ENCODE measurements at places on chromosomes 3 and 15. TPM values are rescaled to one million over a fixed set of nuclear protein-coding genes. Genes with fewer than 3 reads are reported as not detected.
A peak's percentile ranks its signal among the peaks of the same experiment; 100 is the strongest.

ACTC1 gene
- 3.4 TPM for total RNA-seq

DNA sequence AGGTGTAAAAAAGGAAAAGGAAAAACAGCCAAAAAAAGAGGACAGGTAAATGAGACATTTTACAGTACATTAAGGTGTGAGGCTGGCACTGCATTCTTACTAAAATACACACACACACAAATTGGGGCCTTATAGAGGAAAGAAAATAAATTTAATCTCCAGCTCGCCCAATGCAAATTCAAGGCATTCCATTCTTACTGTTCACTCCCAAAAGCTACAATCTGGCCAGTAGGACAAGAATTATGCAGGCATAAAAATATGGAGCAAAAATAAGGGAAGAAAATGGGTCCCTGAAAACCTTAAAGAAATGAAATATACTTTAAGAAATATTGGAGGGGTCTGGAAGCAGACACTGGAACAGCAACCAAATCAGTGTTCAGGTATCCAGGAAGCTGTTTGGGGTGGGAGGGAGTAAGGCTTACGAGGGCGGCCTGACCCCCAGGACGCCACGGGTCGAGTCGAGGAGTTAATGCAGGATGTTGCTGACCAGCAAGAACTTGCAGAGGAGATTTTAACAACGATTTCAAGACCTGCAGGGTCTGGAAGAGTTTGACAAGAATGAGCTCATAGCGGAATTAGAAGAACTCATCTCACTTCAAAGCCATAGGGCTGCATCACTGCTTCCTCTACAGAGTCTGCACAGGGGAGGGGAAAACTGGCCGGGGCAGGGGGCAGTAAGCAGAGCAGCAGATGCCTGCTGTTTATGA, 245.5 kb downstream of the TBL1XR1 start:
- no peaks in the 10 kb centered on the region for H3K4me1 ChIP-seq
- no peak overlapping the region for H3K27ac ChIP-seq
- no peaks in the 10 kb centered on the region for H3K36me3 ChIP-seq
- no peak for DNase-seq

DNA sequence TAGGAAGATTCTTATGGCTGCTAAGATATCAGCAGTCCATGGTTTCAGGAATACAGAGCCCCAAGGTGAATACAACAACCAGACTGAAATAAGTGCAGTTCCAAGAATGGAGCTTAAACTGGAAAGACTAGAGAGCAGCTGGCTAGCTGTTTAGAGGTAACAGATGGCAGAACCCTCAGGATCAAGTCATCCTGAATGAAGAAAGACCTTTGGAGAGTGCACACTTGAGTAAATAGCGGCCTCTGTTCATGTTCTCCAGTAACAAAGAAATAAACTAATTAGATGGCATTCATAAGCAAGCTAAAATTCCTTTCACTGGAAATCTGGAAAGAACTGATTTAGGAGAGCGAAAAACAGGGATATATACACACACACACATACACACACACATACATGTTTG, 968.4 kb downstream of the FHIT start:
- H3K4me3 ChIP-seq: no peak overlapping the region
- no peak overlapping the region for H3K27ac ChIP-seq
- H3K36me3 ChIP-seq: no peaks in the 10 kb centered on the region
- no peaks in the 10 kb centered on the region for H3K27me3 ChIP-seq
- DNase-seq: no peak
- no peaks in the 10 kb centered on the region for H3K4me1 ChIP-seq

DNA sequence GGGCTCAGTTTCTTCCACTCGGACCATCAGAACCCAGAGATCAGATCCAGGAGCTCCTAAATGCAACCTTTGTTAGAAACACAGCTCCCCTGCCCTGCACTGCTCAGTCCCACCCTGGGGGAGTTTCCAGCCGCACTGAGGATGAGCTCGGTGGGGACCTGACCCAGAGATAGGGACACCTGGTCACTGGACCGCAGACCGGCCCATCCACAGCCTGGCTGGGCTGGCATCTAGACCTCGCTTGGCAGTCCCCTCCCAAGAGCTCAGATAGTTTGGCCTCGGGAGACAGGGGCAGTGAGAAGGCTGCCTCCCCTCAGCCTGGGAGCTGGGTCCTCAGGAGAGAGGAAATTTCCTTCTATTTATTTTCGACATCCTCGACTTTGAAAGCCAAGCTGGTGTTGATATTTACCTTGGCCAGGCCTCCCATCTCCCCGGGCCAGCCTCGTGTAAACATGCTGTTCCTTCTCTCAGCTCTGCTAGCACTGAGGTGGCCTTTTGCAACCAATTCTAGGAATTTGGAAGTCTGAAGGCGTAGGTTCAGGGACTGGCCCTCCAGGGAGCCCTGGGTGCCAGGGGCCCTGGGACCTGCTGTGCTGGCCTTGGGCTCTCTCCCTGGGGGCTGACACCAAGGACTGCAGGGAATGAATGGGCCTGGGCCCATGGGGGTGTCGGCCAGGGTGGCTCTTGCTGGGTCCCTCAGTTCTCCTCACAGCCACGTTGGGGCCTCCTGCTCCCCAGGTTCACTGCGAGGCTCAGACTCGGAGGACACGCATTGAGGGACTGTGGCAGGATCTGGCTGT, 90.1 kb downstream of the VGLL4 start:
- H3K4me1 ChIP-seq: peaks cover 38% of the 10 kb centered on the region
- no peak for DNase-seq
- peaks cover 34% of the 10 kb centered on the region for H3K36me3 ChIP-seq
- peak overlapping the region; percentile 47 for H3K27ac ChIP-seq

DNA sequence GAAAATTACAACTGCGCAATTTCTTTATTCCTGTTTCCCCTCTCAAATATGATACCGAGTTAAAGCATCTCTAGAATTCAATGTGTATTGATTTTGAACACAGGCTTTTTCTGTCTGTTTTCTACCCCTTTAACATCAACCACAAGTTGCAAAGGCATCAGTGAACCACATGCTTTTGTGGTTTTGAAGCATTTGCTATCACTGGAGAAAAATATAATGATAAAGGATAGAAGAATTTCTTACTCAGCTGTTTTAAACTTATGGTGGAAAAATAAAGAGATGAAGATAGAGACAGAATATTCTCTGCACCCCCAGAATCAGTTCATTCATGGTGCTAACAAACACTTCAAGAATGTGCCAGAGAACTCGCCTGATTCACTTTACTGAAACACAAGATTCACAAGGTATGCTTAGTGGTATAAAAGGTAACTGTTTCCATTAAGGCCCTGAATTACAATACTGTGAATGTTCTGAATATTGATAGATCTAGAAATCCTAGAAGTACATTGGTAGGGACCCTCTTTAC, 9.5 kb upstream of the DPPA4 start:
- H3K4me3 ChIP-seq: no peak overlapping the region
- no peak overlapping the region for H3K27ac ChIP-seq
- H3K36me3 ChIP-seq: no peaks in the 10 kb centered on the region
- no peaks in the 10 kb centered on the region for H3K27me3 ChIP-seq
- no peaks in the 10 kb centered on the region for H3K4me1 ChIP-seq
- no peak for DNase-seq

GRCh38 chr3:139127101-139127500, 82.4 kb upstream of the PRR23C start:
- H3K4me1 ChIP-seq: peaks cover 2% of the 10 kb centered on the region
- H3K27ac ChIP-seq: no peak overlapping the region
- no peaks in the 10 kb centered on the region for H3K27me3 ChIP-seq
- DNase-seq: no peak
- no peak overlapping the region for H3K4me3 ChIP-seq

GRCh38 chr15:70077188-70078147, 20.2 kb downstream of the TLE3 start:
- H3K27ac ChIP-seq: no peak overlapping the region
- H3K27me3 ChIP-seq: no peaks in the 10 kb centered on the region
- DNase-seq: no peak

GRCh38 chr3:52246728-52247408, 1.3 kb downstream of the PPM1M start:
- peak overlapping the region; percentile 68 for H3K4me3 ChIP-seq
- H3K27me3 ChIP-seq: no peaks in the 10 kb centered on the region
- peak overlapping the region; percentile 91 for H3K27ac ChIP-seq
- peaks cover 32% of the 10 kb centered on the region for H3K36me3 ChIP-seq

PRSS50 gene
- total RNA-seq: 0.20 TPM

DNA sequence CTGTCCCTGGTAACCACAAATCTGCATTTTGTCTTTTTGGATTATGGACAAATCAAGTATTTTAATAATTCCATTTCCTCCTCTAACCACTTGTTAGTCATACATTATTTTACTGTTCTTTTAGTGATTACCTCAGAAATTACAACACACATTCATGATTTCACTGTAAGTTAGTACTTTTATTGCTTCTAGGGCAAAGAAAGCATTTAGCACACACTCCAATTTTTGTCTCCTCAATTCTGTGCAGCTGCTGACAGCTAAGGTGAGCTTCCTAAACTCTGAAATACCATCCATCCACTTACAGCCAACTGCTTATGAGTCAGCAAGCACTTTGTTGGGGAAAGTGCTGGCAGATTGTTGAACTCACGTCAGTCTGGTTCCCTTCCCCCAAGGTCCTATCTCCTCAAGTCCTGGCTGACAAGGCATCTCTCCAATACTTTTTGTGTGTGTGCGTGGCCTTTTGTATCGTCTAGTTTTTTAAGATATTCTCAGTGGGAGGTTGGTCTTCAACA, 49.4 kb upstream of the TNFAIP8L3 start:
- H3K27ac ChIP-seq: no peak overlapping the region
- H3K27me3 ChIP-seq: no peaks in the 10 kb centered on the region
- no peaks in the 10 kb centered on the region for H3K4me1 ChIP-seq
- no peak for DNase-seq
- H3K36me3 ChIP-seq: no peaks in the 10 kb centered on the region

- H3K4me3 ChIP-seq: no peak overlapping the region
- DNase-seq: no peak
- no peak overlapping the region for H3K27ac ChIP-seq
- H3K27me3 ChIP-seq: no peaks in the 10 kb centered on the region
- H3K4me1 ChIP-seq: no peaks in the 10 kb centered on the region
Measured at GRCh38 chr3:140122183-140122582, 187.2 kb downstream of the CLSTN2 start.

DNA sequence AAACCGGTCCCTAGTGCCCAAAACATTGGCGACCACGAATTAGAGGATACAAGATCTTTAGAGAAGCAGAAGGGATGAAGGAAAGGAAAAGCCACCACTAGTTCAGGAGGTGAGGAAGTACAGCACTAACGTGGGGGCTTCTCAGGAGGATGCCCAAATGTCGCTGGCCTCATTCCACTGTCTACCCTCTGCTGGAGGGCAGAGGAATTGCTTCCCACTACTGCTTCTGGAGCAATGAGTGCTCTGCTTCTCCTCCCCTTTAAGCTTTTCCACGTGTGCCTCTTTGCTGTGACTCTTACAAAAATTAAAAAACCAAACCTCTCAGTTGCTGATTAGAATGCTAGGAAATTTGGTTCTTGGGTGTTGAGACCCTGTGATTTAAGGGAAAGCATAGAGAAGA, 281.3 kb downstream of the CLSTN2 start:
- no peaks in the 10 kb centered on the region for H3K27me3 ChIP-seq
- H3K36me3 ChIP-seq: no peaks in the 10 kb centered on the region
- no peak for DNase-seq
- H3K27ac ChIP-seq: no peak overlapping the region
- no peak overlapping the region for H3K4me3 ChIP-seq
- no peaks in the 10 kb centered on the region for H3K4me1 ChIP-seq

DNA sequence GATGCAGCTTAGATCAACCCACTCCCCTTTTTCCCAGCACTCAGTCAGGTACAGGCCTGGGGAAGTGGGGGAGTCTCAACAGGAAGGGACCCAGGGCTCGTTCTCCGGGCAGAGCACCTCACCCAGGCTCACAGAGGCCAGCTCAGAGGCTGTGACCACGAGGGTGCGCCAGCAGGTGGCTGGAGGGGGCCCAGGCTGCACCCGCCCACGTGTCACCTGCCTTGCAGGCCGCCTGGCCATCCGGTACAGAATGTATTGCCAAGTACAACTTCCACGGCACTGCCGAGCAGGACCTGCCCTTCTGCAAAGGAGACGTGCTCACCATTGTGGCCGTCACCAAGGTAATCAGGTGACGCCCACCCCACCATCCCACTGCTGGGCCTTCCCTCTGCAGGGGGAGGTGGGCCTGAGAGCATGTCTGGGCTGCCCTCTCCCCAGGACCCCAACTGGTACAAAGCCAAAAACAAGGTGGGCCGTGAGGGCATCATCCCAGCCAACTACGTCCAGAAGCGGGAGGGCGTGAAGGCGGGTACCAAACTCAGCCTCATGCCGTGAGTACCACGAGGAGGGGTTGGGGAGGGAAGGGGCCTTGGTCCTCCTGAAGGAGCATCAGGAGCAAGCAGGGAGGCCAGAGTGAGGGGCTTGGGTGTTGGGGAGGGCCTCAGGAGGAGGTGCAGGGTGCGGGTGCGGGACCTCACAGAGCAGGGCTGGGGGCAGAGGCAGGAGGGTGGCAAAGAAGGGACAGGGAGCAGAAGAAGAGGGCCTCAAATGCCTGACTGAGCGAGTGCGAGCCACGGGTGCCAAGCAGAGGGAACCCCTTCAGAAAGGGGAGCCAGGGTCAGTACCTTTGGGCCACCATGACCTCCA, 14.0 kb upstream of the LMAN1L start:
- H3K36me3 ChIP-seq: peaks cover 51% of the 10 kb centered on the region
- H3K4me1 ChIP-seq: peaks cover 11% of the 10 kb centered on the region

DNA sequence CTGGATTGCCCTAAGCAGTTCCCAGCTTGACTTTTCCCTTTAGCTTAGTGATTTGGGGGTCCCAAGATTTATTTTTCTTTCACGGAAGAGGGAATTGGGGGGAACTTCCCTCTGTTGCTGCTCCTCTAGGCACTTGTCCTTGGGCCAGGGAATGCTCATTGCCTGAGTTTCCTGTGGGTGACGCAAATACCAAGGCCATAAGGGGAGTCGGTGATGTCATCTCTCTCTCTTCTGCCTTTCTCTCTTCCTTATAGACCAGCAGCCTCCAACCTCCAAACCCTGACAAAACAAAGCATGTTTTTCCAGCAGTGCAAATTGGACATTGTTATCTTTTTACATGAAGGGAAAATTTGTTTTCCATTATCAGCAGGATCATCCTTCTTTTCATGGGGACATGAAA, 120.2 kb downstream of the ITPR1 start:
- H3K36me3 ChIP-seq: no peaks in the 10 kb centered on the region
- H3K4me3 ChIP-seq: no peak overlapping the region
- H3K4me1 ChIP-seq: no peaks in the 10 kb centered on the region
- no peaks in the 10 kb centered on the region for H3K27me3 ChIP-seq
- no peak for DNase-seq
- no peak overlapping the region for H3K27ac ChIP-seq
